ENCODE measurements at places on chromosomes 1 and 21.

- no peak for DNase-seq
These were observed 456 bp downstream of the TOMM40L start for GRCh38 chr1:161226320-161226711.

DNA sequence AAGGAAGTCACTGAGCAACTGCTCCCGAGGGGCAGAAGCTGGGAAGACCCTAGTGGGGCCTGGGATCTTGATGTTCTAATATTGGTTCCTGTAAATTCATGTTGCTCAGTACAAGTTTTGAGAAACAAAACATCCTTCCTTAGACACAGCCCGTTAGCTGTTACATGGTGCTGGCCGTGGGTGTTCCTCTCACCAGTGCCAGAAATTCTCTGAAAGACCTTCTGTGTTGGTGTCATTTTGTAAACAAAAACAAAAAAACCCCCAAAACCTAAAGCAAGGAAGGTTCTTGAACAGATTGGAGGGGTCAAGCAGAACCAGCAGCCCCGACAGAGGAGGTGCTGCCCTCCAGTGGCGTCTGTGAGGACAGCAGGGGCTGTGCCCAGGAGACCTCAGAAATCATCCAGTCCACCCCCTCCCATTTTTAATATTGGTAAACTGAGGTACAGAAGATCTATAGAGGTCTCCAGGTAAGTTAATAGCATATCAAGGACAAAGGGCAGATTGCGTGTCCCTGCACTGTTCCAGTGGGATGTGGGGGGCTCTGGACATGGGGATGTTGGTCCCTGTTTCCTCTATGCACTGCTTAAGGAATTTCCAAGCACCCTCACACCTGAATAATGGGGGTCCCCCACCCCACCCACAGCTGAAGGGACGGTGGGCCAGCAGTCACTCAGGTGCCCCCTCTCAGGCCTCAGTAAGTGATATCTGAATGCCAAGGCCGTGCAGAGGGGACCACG lies 38.2 kb downstream of the SLC2A7 start:
- DNase-seq = no peak

DNA sequence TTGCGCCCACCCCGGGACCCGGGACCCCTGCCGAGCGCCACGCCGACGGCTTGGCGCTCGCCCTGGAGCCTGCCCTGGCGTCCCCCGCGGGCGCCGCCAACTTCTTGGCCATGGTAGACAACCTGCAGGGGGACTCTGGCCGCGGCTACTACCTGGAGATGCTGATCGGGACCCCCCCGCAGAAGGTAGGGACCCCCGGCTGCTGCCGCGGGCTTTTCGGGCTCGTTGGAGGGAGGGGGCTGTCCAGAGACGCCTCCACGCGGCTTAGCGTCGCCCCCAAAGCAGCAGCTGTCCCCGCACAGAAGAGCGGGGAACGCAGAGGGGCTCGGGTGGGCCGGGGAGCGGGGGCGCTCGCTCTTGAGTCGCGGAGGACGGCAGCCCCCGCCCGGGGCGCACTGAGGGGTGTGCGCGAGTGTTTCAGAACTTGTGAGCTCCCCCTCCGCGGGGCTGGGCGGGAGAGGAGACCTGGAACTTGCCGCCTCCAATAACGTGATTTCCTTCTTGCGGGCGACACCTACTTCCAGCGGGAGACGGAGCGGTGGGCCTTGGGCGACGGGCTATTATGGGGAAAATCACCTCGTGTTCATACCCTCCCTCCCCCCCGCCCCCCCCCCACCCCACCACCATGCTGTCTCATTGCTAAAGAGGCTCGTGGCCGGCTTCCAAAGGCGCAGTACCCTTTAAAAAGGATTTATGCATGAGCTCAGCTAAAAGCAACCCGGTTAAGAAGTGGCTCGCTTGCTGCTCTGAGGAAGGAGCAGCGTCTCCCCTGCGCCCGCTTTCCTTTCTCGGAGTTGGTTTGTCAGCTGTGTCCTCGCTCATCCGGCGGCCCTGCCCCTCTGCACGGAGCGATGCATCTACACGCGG lies 664 bp downstream of the BACE2 start:
- no peak for DNase-seq

- DNase-seq = no peak
These were observed 79.2 kb upstream of the SAMD11 start for GRCh38 chr1:844472-845026.

- no peak for DNase-seq
These were observed 351.3 kb upstream of the CAMK1G start for GRCh38 chr1:209232197-209232596.

DNA sequence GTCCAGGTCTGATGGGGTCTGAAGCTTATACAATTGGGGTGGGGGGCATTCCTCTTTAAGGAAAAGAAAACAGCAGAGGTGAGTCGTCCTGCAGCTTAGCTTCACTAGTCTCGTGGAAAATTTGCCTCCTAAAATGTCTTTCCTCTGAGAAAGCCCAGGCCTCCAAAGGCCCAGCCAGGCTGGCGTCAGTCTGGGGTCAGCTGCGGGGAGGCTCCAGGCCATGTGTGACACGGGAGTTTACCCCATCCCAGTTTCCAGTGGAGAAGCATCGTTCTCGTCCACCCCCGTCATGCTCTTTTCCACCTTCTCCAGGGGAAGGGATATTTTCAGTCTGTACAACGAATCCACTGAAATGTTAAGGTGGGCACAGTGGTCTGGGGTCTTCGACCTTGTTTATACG lies 42.8 kb downstream of the B3GALT5 start:
- DNase-seq = no peak

DNA sequence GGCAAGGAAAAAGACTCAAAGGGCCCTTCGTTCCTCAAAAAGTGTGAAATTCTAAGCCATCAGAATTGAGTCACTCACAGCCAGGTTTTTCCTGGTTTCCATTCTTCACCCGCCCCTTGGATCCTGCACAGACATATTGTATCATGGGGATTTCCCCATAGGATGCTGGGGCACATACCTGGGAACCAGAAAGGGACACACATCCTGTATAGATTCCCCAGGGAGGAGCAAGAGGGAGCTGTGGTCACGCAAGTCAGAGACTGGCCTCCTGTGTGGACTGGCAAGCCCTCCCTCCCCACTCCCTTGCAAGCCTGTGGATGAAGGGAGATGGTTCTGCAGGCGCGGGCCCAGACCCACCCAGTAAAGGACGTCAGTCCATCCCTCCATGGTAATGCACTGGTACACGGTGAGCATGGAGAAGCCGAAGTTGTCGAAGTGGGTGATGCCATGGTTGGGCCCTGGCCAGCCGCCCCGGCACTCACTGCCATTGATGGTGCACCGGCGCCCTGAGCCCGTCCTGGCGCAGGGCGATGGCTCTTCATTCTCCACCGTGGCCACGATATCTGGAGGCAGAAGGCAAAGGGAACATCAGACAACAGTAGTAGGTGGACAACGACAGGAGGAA lies 23.2 kb downstream of the CACNA1S start:
- DNase-seq = no peak

DNA sequence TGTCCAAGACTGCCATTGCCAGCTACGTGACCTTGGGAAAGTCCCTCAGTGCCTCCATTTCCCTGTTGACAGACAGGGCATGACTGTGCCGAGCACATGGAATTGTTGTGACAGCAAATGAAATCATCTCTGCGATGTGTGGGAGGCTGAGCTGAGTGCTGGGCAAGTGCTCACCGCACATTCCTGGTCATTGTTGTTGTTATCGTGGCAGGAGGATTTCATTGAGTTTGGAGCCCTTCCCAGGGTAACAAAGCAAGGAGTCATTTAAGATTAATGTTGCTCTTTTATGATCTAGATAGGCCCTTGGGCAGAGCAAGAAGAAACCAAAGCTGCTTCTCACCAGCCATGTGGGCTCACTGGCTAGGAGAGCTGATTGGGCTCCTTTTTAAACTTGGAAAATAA lies 39.6 kb upstream of the ITPKB start:
- DNase-seq = no peak

GRCh38 chr1:1181938-1182410 lies 8.3 kb downstream of the TTLL10 start:
- DNase-seq = no peak

- no peak for DNase-seq
These were observed 219.4 kb downstream of the LRRC7 start for GRCh38 chr1:69787151-69787550.

- no peak for DNase-seq
These were observed 13.6 kb downstream of the POGK start for GRCh38 chr1:166852918-166853317.

DNA sequence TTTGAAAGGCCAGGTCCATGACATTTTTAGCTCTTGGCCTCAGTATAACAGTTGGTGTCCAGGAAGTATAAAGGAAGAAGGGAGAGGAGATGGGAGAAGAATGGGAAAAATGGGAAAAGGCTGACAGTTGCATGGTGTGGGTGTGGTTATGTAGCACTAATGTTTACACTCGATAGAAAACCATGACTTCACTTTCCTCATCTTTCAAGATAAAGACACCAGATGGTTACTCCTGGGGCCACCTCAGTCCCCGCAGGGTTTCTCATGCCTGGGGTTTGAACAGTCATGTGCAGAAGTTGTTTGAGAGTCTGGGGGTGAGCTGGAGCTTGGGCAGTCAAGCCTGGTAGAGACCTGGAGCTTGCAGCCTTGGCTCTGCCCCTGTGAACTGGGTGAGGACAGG lies 7.9 kb downstream of the PGBD2 start:
- no peak for DNase-seq

GRCh38 chr1:219324629-219325367 lies 151.1 kb downstream of the LYPLAL1 start:
- peak; percentile 77 for DNase-seq

DNA sequence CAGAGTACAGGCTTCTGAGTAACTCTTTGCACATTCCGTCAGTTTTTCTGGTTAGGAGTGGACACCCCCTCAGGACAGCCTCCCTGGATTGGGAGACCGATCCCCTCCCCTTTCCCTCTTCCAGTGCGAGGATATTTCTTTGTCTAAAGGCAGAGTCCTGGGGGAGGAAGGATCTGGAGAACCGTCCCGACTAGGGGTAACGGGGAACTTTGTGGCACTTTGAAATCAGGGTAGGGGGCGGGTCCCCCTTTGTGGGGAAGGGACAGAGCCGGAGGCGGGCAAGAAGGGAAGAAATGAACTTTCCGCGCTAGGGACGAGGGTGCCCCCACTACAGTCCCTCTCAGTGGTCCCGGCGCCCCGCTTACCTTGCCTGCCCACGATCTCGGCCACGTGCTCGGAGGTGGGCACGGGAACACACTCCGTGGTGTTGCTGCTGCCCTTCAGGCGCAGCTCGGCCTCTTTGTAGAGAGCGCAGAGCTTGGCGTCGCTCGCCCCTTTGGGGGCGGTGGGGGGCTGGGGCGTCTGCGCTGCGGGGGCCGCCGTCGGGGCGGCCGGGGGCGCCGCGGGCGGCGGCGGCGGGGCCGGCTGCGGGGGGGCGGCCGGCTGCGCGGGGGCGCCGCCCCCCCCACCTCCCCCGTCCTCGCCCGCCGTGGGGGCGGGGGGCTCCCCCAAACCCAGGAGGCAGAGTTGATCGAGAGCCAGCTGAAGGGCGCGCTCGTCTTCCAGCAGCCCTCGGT lies 917 bp downstream of the MEX3A start:
- no peak for DNase-seq

DNA sequence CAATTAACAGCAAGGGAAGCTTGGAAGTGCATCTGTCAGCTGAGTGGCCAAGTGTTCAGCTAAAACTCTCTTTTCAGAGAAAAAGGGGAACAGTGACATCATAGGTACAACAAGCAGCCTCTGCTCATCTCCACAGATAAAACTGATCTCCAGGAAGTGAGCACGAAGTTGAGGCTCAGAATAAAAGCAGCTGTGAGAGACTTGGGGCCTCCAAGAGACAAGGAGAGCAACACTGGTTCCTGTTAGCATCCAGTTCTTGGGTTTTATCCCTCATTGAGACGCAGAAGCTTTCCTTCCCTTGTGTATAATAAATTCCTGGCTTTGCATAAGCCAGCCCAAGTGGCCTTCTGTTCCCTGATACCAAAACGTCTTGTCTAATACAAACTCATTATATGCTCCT lies 20.0 kb upstream of the CNN3 start:
- no peak for DNase-seq

DNA sequence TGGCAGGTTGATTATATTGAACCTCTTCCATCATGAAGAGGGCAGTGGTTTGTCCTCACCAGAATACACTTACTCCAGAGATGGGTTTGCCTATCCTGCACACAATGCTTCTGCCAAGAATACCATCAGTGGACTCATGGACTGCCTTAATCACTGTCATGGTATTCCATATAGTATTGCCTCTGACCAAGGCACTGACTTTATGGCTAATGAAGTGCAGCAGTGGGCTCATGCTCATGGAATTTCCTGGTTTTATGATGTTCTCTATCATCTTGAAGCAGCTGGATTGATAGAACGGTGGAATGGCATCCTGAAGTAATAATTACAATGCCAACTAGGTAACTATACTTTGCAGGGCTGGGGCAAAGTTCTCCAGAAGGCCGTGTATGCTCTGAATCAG lies 16.6 kb upstream of the GBP6 start:
- DNase-seq = no peak

GRCh38 chr21:15617964-15618363 lies 111.8 kb upstream of the USP25 start:
- peak; percentile 89 for DNase-seq

DNA sequence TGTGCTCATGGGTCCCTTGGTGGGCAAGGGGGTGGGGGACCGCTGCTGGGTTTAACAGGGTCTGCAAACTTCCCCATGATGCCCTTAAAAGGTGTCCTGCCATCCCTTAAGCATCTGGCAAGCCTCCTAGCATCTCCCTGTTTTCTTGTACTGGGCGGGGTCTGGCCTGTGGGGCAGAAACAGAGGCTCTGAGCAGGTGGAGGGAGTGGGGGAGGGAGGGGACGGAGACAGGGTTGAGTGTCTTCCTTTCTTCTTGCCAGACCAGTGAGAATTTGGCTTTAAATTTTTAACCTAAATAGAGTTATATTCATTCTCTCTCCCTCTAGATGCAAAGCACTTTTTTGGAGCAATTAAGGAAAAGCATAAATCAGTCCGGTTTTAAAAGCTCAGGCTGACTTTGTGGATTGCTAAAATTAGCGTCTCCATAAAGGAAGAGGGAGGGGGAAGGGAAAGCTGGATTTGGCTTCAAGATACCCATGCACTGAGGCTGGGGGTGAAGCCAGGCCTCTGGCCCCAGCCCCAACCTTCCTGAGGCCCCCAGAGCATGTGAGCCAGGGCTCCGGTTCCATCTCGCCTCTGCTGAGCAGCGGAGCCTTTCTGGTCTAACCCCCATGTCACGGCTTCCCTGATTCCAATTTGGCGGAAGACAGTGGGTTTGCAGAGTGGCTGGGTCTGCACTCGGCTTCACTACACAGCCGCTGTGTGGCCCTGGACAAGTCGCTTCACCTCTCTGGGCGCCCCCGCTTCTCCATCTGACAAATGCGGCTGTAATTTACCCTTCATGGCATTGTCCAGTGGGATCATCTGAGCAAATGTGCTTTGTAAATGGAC lies 25.3 kb downstream of the IGSF21 start:
- no peak for DNase-seq
